ENCODE measurements at places on chromosomes 1 and 21.

DNA sequence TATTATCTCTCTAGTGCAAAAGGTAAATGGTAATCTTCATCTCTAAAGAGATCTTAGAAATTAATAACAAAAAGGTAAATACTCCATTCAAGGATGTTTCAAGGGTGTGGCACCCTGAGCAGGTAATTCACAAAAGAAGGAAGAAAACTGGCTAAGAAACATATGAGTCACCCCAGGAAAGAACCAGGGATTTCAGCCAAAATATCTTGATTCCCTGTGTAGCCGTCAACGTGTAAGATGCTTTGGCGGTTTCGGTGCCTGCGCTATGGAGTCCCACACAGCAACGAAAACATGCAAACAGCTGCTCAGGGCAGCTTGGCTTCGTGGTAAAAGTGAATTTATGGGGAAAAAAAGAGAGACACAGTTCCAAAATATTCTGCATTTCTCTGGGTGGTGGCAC, 3.7 kb downstream of the ITGB2 start:
- DNase-seq = no peak

- no peak for DNase-seq
Measured at GRCh38 chr1:234709473-234710228, 99.7 kb upstream of the IRF2BP2 start.

DNA sequence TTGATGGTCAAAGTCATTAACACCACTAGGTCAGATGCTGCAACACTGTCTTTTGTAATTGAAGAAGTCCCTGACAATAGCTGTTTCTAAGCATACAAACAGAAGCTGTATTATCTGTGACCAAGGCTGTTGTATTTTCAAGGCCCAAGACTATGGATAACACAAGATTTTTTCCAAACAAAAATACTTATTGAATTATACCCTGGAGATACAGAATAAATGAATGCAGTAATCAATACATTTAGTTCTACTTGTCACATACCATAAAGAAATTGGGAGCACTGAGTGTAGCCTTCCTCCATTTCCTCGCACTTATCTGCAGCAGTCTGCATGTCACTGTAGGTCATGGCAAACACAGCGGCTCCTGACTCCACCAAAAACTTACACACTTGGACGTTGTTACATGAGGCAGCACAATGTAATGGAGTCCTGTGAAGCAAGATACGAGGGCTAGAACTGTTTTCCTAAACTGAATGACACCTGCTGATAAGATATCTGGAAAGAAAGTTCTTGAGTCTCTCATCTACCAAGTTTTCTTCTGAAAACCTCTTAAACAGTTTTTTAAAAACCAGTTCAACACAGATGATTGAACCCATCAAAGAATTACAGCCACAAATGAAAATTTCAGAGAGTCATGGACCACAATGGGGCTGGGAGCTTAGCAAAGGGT, 56.9 kb downstream of the TP53BP2 start:
- DNase-seq = no peak

DNA sequence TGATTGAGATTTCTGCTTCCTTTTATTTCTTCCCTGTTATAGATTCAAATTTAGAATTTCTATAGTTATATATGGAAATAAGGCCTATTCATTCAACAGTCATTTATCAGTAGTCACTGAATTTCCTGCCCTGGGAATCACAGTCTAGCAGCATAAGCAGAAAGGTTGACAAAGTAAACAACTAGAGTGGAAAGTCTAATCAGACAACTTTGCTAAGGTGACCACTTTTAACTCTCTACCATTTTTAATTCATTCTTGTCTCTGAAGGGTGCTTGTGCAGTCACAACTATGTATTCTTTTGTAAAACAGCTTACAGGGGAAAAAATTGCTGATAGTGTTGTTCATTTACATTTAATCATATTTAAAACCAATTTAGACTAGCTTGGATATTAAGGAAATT, 66.1 kb upstream of the PLA2G4A start:
- DNase-seq = no peak

GRCh38 chr1:67189953-67190352, 23.7 kb downstream of the IL23R start:
- DNase-seq = no peak

DNA sequence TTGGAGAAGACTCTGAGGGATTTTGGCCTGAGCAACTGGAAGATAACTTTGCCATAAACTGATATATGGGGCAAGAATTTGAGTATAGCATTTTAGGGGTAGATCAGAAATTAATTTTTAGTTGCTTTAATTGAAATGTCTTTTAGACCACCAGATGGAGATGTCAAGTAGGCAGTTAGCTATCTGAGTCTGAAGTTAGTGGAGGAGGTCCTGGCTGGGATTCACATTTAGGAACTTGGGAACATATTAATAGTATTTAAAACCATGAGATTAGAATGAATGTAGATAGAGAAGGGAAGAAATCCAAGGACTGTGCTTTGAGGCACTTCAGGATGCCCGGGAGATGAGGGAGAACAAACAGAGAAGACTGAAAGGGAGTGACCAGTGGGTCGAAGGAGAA, 32.6 kb downstream of the SLC44A3 start:
- no peak for DNase-seq

DNA sequence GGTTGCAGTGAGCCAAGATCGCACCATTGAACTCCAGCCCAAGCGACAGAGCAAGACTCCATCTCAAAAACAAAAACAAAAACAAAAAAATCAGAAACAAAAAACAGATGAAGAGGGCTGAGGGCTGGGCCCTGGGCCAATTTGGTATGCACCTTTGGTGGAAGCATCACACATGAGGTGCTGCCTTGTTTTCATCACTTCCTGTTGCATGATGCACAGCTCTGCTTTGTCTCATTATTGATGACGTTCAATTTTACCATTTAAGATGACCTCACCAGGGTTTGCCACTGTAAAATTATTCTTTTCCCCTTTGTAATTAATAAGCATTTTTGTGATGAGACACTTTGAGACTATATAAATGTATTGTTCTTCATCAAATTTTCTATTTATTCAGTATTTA, 9.8 kb upstream of the IFNAR2 start:
- DNase-seq = no peak

- no peak for DNase-seq
Measured at GRCh38 chr1:119956306-119956705, 60.0 kb upstream of the ADAM30 start.

GRCh38 chr1:203764105-203765028, 616 bp upstream of the LAX1 start:
- DNase-seq = no peak

DNA sequence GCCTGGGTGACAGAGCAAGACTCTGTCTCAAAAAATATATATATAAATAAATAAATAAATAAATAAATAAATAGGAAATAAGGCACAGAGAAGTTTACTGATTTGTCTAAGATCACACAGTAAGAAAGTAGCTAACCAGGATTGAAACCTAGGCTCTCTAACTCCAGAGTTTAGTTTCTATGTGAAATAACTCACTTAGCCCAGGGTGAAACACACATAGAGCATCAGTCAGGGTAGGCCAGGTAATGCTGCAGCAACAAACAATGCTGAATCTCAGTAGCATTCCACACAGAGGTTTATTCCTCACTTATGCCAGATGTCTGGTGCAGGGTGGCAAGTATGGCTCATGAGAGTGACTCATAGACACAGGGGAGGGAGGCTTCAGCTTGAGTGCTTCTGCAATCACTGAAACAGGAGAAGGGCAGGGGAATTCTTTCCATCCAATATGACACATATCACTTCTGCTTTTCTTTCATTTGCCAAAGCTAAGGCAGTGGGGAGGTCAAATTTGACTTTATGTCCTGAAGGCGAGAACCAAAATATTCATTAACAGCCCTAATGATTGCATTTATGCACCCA, 37.1 kb upstream of the KANK4 start:
- DNase-seq = no peak

GRCh38 chr1:66778969-66779368, 22.1 kb downstream of the INSL5 start:
- no peak for DNase-seq

DNA sequence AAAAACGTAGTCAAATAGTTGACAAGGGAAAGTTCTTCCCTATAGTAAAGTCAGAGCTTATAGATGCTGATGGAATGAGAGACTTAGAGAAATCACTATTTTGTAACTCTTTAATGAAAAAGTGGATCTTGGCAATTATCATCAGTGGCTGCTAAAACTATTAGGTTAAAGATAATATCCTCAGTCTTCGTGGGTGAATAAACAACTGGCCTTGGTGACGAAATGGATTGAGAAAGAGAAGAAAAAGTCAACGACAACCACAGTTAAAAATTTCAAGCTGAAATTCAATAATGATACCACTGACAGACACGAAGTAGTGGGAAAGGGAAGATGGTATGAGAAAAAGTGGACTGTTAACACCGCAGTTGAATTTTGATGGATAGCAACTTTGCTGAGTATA, 90.0 kb upstream of the GNG4 start:
- no peak for DNase-seq

DNA sequence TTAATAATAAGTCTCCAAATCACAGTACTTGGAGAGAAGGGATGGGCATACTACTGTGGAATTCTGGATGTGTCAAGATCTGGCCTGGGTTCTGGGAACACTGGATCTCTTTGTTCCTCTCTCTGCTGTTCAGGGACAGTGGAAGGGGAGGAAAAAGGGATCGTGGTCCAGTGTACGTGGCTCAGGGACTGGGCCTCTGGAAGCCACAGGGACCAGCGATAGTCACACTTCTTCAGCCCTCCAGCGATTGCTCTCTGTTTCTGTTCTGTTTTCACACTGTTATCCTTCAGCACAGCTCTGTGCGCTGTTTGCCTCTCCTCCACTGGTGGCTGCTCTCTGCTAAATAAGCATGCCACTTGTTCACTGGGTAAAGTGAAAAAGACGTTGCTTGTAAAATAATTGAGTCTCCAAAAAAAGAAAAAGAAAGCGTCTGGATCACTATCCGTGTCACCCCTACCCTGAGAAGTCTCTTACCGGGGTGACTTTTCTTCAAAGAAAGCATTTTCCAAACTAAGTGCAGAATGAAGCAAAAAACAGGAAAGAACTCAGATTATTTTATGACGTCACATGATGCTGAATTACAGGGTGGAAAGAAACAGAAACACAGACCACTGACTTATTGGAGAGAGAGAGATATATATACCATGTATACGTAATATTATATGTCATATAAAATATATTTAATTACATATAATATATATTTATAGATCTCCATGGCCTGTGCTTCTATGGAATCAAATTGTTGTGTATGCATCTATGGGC, 279.4 kb downstream of the RGS7 start:
- DNase-seq = no peak

GRCh38 chr1:221527886-221528624, 213.8 kb downstream of the DUSP10 start:
- DNase-seq = no peak

DNA sequence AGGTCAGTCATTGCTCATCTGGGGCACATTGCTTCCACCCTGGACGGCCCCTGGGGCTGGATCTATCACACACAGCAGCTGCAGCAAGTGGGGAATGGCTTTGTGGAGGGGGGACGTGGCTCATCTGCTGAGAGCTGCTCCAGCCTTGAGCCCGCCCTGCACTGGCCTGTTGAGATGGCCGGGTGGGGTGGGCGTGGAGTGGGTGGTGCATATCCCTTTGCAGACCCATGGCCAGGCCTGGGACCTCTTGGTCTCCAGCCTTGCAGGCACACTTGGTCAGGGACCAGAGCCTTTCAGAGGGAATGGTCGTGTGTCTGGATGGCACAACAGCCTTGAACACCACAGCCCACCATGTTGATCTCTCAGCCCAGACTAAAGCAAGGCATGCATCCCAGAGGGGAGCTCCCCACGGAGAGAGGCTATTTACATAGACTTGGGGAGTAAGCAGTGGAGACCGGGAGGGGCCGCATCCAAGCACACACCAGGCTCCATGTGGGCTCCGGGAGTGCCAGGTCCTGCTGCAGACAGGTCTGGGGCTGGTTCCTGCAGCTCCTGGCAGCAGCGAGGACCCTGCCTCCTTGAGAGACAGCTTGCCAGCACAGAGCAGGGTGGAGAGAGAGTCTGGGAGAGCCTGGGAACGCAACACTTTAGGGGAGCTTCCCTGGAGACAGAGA, 52.8 kb upstream of the SELENON start:
- no peak for DNase-seq

GRCh38 chr21:44582055-44582454, 1.7 kb upstream of the KRTAP10-5 start:
- no peak for DNase-seq

GRCh38 chr1:1487701-1488100, 16.1 kb downstream of the ATAD3B start:
- no peak for DNase-seq

- no peak for DNase-seq
Measured at GRCh38 chr1:185314411-185314810, 2.6 kb downstream of the IVNS1ABP start.

GRCh38 chr21:45786660-45787059, 143.1 kb downstream of the PCBP3 start:
- no peak for DNase-seq

DNA sequence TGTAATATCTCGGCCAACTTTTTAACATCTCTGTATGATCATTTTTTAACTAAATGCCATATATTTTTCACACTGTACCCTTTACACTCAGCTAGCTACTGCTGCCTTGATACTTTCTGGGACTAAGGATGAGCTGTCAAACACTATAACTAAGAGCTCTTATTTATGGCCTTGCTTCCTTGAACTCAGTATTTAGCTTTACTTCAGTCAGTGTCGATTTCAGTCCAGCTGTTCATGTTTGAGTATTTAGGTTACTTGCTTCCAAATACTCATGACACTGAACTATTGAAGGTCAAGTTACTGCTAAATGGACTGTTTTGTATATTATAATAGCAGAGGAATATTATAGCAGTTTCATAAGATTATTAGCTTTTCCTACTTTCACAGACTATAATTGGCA, 25.9 kb upstream of the USP25 start:
- DNase-seq = no peak

- DNase-seq = no peak
Measured at GRCh38 chr1:182235952-182236650, 155.5 kb downstream of the GLUL start.

GRCh38 chr1:2326524-2326923, 64.8 kb downstream of the MORN1 start:
- no peak for DNase-seq

DNA sequence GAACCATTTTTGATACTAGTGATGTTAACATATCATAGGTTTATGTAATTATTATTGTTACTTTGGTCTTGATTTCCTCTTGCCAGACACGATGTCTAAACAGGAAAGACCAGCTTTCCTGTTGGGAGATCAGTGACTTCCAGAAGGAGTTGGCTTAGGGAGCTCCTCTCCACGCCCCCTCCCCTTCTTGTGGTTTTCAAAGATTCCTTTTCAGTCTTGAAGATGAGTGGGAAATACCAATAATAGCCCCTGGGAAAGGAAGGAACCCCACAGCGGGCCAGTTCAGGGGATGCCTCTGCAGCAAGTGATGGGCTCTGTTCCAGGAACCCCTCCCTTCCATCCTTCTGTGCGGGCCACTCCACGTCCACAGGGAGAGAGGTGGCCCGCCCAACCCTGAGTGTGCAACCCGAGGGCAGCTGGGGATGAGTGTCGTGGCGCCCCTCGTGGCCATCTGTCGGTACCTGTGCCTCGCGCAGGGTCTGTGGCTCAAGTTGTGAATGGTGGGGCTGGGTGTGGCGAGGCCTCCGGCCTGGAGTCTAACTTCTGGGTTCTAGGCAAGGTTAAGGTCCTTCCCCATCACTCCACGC, 65.7 kb downstream of the TLR5 start:
- no peak for DNase-seq

Data from effector memory CD8-positive, alpha-beta T cell (primary cell).